Stimulated activated CD4-positive, alpha-beta T cell treated with anti-CD3 and anti-CD28 coated beads, TNF-alpha, amount 100 ng/mL, for 4 hours (primary cell): ENCODE measurements at places on chromosomes 3 and 15.
A peak's percentile ranks its signal among the peaks of the same experiment; 100 is the strongest.

DNA sequence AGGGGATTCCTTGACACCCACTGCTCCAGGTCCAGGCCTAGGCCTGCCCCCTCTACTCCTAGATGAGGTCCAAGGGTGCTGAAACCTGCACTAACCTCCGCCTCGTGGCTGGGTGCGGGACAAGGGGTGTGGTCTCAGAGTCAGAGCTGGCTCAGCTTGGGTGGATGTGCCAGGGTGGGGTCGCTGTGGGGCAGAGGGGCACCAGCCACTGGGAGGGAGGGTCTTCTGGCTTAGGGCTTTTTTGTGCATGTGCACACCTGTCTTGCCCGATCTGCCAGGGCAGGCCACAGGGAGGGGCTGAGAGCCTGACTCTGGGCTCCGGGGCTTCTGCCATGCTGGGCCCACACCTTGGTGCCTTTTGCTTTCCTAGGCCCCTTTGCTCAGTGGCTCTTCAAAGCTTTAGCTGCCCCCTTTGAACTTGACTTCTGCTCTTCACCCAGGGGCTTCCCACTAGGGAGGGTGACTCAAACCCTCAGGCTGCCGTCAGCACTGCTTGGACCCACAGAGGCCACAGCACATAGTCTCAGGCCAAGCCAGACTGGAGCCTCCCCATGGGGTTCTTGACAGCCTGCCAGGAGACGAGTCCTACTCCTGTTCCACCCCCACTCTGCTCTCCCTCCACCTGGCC, 73.0 kb downstream of the KLF13 start:
- no peak for DNase-seq

DNA sequence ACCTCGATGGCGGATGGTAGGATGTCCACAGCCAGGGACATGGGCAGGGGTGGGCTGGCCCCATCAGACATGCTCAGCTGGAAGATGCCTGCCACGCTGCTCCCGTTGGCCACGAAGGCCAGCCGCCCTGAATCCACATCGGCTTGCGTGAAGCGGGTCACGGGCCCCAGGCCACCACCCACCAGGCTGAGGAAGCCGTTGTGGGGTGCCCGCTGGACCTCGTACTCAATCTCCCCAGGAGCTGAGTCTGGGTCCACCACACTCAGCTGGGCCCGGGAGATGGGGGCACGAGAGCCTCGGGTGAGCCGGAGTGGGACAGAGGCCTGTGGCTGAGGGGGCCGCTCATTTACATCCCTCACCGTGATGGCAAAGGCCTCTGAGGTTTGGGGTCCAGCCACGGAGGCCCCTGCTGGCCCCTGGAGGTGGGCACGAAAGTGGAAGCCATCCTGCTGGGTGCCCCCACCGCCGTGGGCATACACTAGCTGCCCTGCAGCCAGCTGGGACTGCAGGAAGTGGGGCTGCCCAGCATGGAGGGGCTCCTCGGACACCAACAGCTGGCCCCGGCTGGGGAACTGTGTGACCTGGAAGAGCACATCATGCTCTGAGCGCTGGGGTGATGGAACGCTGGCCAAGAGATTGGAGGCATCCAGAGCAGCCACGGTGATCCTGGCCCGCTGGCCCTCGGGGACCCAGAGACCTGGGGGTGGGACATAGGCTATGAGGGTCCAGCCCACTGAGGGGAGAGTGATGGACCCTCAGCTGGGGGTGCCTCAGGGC, 29.2 kb downstream of the SNX33 start:
- no peak for DNase-seq

DNA sequence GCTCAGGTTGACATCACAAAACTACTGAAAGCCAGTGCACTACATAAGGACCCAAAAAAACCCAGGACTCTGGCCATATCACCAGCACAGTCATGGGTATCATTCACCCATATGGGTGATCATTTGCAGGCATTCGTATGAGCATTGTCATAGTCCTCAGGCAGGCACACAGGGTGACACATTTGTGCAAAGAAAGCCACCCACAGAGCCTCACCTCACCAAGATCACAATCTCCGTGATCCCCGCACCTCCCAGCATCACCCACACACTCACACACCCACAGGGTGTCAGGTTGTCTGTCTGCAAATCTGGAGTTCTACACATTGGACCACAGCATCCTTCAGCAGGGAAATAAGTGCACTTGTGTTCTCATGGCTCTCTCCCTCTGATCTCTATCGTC, 166.0 kb upstream of the LPP start:
- peak; percentile 43 for DNase-seq

GRCh38 chr3:129257609-129258008, 8.2 kb downstream of the COPG1 start:
- DNase-seq: no peak

GRCh38 chr3:49841806-49842205, 14.6 kb downstream of the TRAIP start:
- no peak for DNase-seq

- no peak for DNase-seq
Observed at GRCh38 chr3:122002611-122003010, 19.4 kb downstream of the ILDR1 start.

GRCh38 chr3:100401674-100402041, 319 bp downstream of the LNP1 start:
- DNase-seq: no peak
